Activated naive CD4-positive, alpha-beta T cell treated with anti-CD3 and anti-CD28 coated beads for 36 hours (primary cell): ENCODE measurements at places on chromosomes 12 and 14.

GRCh38 chr14:77541905-77542304 lies 43.3 kb upstream of the ISM2 start:
- DNase-seq: no peak

DNA sequence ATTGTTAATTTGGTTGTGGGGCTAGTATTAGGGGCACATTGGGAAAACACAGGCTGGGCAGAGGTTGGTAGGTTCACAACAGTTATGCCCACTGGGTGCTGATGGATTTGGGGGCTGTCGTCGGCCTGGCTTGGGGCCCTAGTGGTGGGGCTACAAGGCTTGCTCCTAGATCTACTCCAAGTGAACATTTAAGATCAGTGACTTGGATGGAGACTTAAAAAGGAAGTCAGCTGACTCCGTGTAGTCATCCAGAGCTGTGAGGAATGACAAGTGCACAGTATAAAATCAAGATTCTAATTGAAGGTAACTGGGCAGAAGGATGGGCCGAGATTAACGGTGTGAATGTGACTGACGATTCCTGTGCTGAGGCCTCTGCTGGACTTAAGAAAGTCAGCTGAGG lies 12.8 kb upstream of the NR4A1 start:
- DNase-seq: no peak

GRCh38 chr14:78605897-78606500 lies 435.8 kb downstream of the NRXN3 start:
- DNase-seq: no peak

DNA sequence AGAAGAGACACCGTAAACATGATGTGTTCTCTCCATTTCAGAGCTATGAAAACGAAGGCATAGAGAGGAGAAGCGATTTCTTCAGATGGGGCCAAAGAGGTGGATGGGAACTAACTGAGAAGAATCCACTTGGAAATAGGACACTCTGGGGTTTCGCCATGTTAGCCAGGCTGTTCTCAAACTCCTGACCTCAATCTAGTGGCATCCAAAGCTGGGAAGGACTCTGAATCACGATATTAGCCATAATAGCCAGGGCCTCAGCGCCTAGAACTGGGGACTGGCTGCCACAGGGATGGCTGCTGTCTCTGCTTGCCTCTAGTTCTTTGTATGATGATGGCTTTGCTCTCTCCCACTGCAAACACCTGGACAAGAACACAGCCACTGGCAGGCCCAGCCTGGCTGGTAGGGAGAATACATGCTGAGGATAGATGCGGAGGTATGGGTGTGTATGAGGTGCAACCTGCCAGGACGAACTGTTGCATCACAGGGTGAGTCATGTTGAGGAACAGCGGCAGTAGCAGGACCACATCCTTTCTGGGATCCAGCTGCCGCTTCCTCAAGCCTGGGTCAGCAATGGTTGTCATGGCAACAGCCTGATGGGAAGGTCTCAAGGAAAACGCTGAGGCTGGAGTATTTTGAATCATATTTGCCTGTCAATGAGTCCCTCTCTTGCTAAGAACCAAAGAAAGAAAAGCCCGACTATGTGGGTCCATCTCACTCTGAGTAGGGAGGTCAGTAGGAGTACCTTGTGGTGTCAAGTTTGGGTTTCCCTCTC lies 31.1 kb downstream of the CCDC177 start:
- DNase-seq: peak; percentile 69

- DNase-seq: no peak
These were observed 838.6 kb downstream of the RPS29 start for GRCh38 chr14:48747561-48748089.
